ENCODE measurements at places on chromosomes 16 and 17.

- no peaks in the 10 kb centered on the region for H3K27me3 ChIP-seq
- H3K36me3 ChIP-seq, result no peaks in the 10 kb centered on the region
- H3K27ac ChIP-seq, result no peak overlapping the region
- peaks cover 23% of the 10 kb centered on the region for H3K4me1 ChIP-seq
- no peak for DNase-seq
These were observed 26.8 kb downstream of the C17orf75 start for GRCh38 chr17:32315171-32315570.

- peak overlapping the region; percentile 13 for H3K4me3 ChIP-seq
- DNase-seq, result no peak
- H3K27me3 ChIP-seq, result no peaks in the 10 kb centered on the region
- H3K4me1 ChIP-seq, result peaks cover 63% of the 10 kb centered on the region
- no peaks in the 10 kb centered on the region for H3K36me3 ChIP-seq
- H3K27ac ChIP-seq, result peak overlapping the region; percentile 39
These were observed 16.6 kb upstream of the TNS4 start for GRCh38 chr17:40517981-40518380.

GRCh38 chr17:59890720-59891119 is 2.0 kb downstream of the TUBD1 start:
- peak overlapping the region; percentile 45 for H3K4me3 ChIP-seq
- H3K27me3 ChIP-seq, result no peaks in the 10 kb centered on the region
- no peak overlapping the region for H3K27ac ChIP-seq
- peaks cover 42% of the 10 kb centered on the region for H3K4me1 ChIP-seq
- DNase-seq, result no peak

- H3K4me1 ChIP-seq, result no peaks in the 10 kb centered on the region
- H3K27me3 ChIP-seq, result peaks cover 6% of the 10 kb centered on the region
- H3K36me3 ChIP-seq, result no peaks in the 10 kb centered on the region
- H3K4me3 ChIP-seq, result no peak overlapping the region
These were observed 154.8 kb upstream of the CDH5 start for GRCh38 chr16:66211651-66212050.

- no peaks in the 10 kb centered on the region for H3K36me3 ChIP-seq
- no peaks in the 10 kb centered on the region for H3K4me1 ChIP-seq
- no peak for DNase-seq
- H3K27me3 ChIP-seq, result no peaks in the 10 kb centered on the region
- no peak overlapping the region for H3K4me3 ChIP-seq
- no peak overlapping the region for H3K27ac ChIP-seq
These were observed 11.0 kb upstream of the HAS3 start for GRCh38 chr16:69094501-69094900.

Data from activated B cell treated with CpG ODN at 0.5 μM for 24 hours (primary cell).